ENCODE measurements at places on chromosomes 12 and 14. TPM values are rescaled to one million over a fixed set of nuclear protein-coding genes. Genes with fewer than 3 reads are reported as not detected.
A peak's percentile ranks its signal among the peaks of the same experiment; 100 is the strongest.

The SUPT16H gene
- total RNA-seq, result 61.7 TPM

The SLC6A15 gene
- total RNA-seq, result 2.6 TPM

The OR11H6 gene
- total RNA-seq, result not detected

The SLCO1C1 gene
- not detected for total RNA-seq

The CEP83 gene
- 5.8 TPM for total RNA-seq

The LYZ gene
- not detected for total RNA-seq

The TROAP gene
- 6.2 TPM for total RNA-seq

- DNase-seq, result no peak
Measured at GRCh38 chr14:36665887-36666415, 4.3 kb downstream of the PAX9 start.

DNA sequence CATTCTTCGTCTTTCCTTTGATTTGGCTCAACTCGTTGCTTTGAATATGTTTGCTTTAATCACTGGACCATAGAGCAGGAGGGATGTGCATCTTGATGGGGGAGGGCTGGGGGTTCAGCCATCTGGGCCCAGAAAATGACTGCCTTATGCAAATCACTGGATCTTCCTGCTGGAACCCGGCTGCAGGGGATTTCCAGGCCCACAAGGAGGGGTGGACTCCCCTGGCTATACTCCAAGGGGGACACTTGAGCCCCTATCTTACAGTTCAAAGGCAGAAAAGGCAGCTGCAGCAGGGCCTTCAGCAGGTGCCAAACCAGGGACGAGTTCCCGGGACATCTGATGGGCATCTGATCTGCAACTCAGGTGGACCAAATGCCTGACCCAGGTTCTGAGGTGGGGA is 122.5 kb downstream of the DICER1 start:
- no peak for DNase-seq

GRCh38 chr12:101110866-101111265 is 99.2 kb downstream of the SLC5A8 start:
- no peak for DNase-seq

DNA sequence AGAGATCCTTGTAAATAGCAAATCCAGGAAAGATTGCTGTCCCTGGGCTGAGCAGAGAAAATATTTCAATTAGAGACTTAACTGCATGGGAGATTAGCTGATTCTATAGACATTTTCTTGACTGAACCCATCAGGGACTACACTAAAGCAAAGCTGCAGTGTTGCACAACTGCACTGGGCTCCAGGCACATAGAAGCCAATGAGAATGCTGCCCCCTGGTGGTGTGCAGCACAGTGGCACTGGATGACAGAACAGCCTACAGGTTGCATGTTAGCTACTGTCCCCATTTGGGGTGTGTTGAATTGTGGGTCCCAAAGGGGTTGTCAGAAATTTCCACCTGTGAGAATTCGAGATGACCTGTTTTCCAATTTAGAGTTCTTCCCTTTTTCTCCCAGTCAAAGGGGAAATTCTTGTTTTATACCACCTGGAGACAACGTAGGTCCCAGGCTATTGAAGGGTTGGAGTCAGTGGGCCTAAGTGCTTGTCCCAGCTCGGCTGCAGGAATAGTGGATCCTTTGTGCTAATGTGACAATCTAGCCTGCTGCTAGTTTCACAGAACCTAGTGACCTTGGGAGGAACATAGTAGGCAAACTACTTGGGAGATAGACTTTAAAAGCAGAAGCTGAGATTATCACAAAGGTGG is 114.7 kb downstream of the SLC8A3 start:
- peak; percentile 75 for DNase-seq

DNA sequence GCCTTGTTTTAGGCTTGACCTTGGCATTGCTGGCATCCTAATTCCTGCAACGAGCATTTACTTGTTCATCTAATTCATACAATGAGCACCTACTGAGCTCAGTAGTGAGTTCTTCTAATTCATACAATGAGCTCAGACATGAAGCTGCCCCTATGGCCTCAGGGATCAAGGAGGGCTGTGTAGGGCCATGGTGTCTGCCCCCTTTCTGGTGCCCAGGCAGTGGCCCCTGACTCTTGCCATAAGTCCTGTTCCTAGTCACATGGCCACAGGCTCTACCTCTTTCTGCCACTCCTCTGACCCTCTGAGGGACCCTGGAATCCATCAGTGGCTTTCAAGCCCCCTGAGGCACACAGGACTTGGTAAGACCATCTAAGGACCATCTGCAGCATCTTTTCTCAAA is 148.8 kb downstream of the ZFP36L1 start:
- DNase-seq, result no peak

- no peak for DNase-seq
Measured at GRCh38 chr12:70351076-70351475, 15.0 kb upstream of the KCNMB4 start.

DNA sequence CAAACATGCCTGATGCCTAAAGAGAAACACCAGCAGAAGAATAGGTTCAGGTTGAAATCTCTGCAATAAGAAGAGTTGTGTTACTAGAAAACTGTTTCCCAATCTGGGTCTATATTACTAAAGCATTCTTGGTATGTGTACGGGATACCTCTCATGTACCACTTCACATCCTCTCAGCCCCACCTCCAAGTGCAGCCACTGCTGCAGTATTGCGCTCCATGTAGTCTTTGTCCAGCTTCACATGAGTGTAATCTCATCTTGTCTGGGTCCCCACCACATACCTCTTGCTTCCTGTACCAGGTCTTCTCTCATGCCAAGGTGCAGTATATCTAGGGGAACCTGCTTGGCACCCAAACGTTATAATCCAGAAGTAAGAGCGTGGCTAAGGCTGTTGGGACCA is 187.5 kb upstream of the EEA1 start:
- no peak for DNase-seq

All from GM23248 (cell line).